ENCODE measurements at places on chromosomes 5 and 9.

GRCh38 chr5:138110266-138110963, 26.6 kb downstream of the WNT8A start:
- DNase-seq = no peak

DNA sequence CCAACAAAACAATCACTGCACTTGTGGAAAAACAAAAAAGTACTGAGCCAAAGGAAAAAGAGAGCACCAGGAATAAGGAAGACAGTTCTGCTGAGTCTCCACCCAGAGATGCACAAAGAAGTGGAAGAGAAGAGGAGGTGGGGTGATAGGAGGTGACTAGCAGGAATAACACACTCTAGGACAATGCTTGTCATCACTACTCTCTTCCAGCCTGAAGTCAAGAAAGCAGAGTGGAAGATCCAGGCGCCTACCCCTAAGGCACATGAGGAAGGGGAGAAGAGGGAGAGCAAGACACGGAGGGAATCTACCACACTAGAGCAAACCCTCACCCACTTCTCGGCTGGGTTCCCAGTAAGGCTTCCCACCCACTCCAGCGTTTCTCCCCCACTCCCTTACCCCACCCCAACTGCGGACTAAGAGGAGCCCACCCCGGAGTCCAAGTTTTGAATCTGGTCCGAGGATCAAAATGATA, 1.7 kb downstream of the SLIT3 start:
- no peak for DNase-seq

- DNase-seq = no peak
These were observed 71.8 kb downstream of the KIAA1958 start for GRCh38 chr9:112558476-112558875.

- no peak for DNase-seq
These were observed 171.7 kb downstream of the SREK1 start for GRCh38 chr5:66315784-66316183.

DNA sequence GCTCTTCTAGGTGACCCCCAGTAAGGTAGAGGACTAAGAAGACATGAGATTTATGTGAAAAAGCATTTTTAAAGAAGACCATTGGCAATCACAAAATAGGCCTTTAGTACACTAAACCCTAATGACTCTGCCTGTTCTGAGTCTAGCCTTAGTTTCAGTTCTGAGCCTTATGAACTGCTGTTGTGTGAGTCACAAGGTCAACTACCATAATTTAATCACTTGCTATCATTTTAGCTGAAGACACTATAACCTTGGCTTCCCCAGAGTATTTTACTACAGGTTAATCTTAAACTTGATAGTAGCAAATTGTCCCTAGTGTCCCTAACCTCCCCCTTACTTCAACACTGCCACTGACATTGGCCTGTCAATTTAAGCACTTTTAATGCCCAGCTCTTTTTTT, 34.4 kb downstream of the APC start:
- no peak for DNase-seq

GRCh38 chr5:76714751-76715485, 1.0 kb upstream of the F2R start:
- no peak for DNase-seq

- no peak for DNase-seq
These were observed 780.3 kb downstream of the KCTD16 start for GRCh38 chr5:144950996-144951395.

GRCh38 chr5:14351086-14351661, 208.0 kb downstream of the TRIO start:
- no peak for DNase-seq

DNA sequence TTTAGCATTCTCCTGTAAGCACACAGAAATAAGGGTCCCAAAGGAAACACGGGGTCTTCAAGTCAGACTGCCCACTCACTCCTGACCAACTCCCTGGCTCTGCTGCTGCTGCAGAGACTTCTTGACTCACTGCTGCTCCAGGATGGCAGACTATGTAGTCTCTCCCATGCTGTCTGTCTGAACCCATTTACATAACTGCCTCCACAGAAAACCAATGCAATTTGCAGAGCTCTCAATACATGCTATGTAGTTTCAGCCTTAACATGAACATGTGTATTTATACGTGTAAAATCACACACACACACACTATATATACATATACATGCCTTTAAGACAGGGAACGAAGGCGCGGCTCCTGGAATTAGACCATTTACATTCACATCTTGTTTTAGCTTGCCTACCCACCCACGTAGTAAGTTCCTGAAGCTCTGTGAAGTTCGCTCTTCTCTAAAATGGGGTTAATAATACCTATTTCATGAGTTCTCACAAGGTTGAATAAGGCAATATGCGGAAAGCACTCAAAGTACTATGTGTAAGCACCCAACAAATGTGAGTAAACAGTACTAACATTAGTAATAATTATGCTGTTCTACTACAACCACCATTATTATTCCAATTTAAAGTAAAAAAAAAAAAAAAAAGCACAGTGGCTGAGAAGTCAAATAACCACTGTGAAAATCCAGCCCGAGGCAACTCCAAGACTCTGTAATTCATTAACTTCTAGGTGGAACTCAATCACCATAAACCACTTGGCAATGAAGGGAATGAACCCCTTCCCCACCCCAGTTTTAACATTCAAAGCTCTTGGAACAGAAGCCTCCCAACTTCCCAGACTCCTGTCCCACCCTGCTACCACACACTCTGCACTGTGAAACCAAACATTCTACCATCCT, 31.8 kb downstream of the PRELID2 start:
- no peak for DNase-seq

DNA sequence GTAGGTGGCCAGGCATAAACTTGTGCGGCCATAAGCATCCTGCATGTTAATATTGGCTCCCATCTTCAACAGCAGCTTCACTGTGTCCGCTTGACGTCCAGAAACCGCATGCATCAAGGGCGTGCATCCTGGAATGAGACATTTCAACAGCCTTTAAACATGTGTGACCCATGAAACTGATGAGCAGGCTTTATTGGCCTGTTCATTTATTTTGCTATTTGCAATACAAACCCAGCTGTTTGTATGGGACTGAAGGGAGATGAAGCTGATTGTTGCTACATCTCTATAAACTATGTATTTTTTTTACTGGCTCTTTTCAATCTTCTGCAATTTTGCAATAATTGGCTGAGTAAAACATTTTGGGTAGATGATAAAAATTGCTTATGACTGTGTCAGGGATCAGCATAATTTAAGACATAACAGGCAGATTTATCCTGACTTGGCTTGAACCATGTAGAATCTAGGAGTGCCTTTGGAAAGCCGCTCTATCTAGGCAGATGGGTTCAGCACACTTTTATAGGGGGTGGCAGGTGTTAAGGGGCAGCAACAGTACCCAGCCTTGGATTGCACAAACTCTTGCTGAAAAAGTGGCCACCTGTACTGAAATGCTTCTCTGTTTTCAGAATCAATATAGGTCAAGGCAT, 56.9 kb downstream of the ANKRD55 start:
- no peak for DNase-seq

GRCh38 chr5:148563021-148563420, 91.3 kb downstream of the HTR4 start:
- no peak for DNase-seq

DNA sequence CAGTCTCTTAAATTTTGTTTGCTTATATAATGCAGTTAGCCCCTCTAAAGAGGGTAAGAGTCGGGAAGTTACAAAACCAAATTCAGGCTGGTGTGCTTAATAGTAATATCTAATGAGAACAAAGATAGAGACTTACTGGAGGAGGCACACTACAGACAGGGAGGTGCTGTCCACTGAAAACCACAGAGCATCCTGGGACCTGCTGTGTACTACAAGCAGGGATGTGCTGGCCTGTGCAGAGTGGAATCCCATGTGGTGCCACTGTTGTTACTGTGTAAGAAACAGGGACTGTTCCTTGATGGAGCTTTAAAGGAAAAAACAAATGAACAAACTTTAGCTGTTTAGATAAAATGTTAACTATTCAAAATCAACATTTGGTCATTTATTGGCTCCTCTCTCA, 42.4 kb downstream of the RNF38 start:
- no peak for DNase-seq

DNA sequence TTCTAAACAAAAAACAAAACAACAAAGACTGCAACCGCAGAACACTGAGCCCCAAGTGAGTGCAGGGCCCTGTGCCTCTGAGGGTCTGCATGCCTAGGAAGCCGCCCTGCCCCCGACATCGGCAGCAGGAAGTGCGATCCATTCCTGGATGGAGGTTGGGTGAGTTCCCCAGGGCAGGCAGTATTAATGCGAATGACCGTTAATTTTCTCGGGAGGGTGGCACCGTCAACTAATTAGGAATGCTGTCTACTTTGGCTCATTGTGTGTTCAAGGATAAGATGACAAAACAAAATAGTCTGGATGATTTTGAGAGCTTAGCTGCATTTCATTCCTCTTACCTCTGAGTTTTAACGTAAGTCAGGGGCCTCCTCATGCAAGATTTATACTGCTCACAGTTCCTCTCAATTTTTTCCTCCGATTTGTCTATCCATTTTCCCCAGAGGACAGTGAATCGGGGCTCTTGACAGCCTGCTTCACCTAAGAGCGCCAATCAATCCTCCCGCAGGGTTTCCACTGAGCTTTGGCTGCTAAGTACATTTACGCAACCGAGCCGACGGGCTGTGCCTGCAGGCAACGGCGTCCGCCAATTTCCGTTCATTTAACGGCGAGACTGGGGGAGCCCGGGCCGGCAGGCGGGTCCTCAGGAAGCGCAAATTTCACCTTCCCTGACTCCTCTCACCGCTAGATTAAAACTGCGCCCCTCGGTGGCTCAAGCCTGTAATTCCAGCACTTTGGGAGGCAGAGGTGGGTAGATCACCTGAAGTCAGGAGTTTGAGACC, 2.9 kb upstream of the NXNL2 start:
- DNase-seq = no peak

GRCh38 chr9:112110777-112111113, 64.4 kb downstream of the SUSD1 start:
- DNase-seq = no peak

GRCh38 chr9:114003758-114004157, 74.3 kb downstream of the AMBP start:
- no peak for DNase-seq

GRCh38 chr5:135651156-135651555, 72.4 kb upstream of the CXCL14 start:
- DNase-seq = no peak

- DNase-seq = no peak
These were observed 30.3 kb upstream of the HMGCR start for GRCh38 chr5:75306746-75307145.

DNA sequence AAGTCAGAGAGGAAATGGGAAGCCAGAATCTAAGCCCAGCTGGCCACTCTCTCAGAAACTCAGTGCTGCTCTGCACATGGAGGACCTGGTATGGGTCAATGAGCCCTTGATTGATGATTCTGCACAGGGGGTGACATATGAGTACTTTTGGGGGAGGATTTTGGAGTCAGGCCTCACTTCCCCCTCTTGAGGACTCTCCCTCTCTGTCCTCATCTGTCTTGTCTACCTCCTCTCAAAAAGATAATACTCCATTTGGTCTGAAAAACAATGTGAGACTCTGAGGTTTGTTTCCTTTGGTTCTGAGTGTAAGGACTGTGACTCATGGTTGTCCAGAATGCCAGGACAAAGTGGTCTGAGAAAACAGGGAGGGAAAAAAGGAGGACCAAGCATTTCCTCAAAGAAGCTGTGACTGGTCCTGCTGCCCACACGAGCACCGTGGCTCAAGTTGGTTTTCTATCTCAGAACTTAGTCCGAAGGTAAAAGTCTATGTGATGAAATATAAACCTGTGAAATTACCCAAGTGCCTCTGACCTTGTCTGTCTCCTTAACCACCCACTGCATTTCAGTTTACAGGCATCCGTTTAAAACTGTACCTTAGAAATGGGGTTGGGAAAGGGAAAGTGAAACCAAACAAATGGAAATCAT, 11.1 kb downstream of the TTC39B start:
- DNase-seq = no peak

- no peak for DNase-seq
These were observed 18.4 kb downstream of the SLC25A46 start for GRCh38 chr5:110757118-110757729.

GRCh38 chr9:95736891-95737522, 138.5 kb upstream of the ERCC6L2 start:
- no peak for DNase-seq

DNA sequence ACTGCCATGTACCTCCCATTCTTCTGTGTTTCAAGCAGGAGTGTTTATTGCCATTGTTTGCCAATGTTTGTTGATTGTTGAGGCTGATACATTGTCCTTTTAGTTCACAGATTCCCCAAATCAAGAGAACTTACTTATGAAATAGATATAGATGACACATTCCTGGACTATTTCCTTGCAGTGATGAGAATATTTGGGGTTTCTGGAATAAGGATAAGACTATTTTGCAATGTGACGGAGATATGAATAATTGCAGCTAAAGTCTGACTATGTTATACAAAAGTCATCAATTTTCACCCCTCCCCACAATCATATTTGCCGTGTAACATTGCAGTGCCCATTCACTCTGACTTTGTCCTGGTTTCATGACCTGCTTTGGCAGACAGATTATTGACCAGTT, 460.8 kb downstream of the CDH10 start:
- no peak for DNase-seq

DNA sequence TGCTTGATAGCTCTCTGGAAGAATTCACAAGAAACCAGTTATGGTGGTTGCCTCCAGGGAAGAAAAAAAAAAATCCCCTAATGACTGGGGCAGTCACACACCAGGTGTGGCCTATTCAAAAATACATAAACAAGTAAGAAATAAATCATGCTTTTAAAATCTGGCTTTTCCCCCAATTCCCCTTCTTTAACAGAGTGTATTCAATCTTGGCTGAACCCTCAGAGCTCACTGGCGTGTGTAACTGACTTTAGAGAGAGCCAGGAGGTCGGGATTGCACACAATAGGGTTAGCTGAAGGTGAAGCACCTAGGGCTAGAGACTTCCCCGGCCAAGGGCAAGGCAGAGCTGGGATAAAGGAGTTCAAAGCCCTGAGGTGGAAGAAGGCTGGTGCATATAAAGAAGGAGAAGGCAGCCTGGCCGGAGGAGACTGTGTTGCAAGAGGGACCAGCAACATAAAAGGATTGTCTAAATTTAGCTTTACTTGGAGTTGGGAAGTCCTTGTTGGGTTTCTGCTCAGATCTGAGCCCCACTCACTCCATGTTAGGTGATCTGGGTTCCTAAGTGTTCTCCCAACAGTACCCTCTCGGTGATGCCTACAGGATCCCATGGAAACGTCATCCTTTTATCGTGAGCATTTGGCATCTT, 19.7 kb downstream of the FNBP1 start:
- DNase-seq = no peak

GRCh38 chr9:135606885-135607259, 32.5 kb downstream of the GLT6D1 start:
- DNase-seq = no peak
